Gastroesophageal sphincter (tissue), 4 donors: ENCODE measurements at places on chromosomes 16 and 17.

DNA sequence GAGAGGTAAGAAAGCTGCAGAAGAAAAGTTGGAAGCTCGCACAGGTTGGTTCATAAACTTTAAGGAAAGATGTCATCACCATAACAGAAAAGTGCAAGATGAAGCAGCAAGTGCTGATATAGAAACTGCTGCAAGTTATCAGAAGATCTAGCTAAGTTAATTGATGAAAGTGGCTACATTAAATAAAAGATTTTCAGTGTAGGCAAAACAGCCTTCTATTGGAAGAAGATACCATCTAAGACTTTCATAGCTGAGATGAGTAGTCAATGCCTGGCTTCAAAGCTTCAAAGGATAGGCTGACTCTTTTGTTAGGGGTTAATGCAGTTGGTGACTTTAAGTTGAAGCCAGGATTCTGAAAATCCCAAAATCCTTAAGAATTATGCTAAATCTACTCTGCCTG lies 24.0 kb downstream of the CYLD start:
- no peak overlapping the region for H3K27ac ChIP-seq
- H3K4me1 ChIP-seq = no peaks in the 10 kb centered on the region
- H3K4me3 ChIP-seq = no peak overlapping the region
- H3K27me3 ChIP-seq = no peaks in the 10 kb centered on the region

- peaks cover 12% of the 10 kb centered on the region for H3K36me3 ChIP-seq
- H3K4me1 ChIP-seq = no peaks in the 10 kb centered on the region
- no peaks in the 10 kb centered on the region for H3K27me3 ChIP-seq
- no peak for ATAC-seq
These were observed 14.1 kb upstream of the ITGAE start for GRCh38 chr17:3815122-3815521.

DNA sequence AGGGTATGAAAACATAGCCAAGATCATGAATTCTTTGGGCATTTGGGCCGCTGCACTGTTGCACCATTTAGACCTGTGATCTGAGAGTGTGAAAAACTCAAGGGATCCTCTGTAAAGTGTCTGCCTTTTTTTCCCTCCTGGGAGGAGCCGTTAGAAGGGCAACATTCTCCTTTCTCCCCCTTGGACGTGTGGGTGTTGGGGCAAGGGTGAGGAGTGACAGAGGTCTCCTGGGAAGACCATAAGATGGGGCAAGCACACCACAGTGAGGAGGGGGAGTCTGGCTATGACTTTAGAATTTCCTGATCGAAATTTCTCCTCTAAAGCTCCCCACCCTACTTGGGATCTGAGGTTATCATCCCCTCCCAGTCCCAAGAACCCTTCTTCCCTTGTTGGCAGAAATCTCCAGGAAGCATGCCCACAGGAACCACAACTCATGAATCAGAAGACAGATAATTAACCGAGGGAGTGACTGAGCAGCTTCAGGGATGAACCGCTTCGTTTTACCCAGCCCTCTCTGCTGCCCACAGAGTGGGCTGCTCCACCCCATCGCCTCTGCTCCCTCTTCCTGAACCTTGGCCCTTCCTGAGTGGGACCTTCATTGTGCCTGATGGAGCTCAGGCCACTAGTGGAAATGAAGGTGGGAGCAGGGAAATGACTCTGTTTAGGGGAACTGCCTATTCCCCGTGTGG lies 4.2 kb downstream of the ITGB3 start:
- no peak for ATAC-seq
- H3K4me3 ChIP-seq = no peak overlapping the region
- H3K36me3 ChIP-seq = peaks cover 5% of the 10 kb centered on the region
- H3K27ac ChIP-seq = peak overlapping the region; percentile 55
- H3K27me3 ChIP-seq = no peaks in the 10 kb centered on the region

GRCh38 chr17:56499799-56500388 lies 93.6 kb upstream of the NOG start:
- no peak overlapping the region for H3K4me3 ChIP-seq
- no peak for ATAC-seq
- no peaks in the 10 kb centered on the region for H3K36me3 ChIP-seq
- H3K27me3 ChIP-seq = no peaks in the 10 kb centered on the region

DNA sequence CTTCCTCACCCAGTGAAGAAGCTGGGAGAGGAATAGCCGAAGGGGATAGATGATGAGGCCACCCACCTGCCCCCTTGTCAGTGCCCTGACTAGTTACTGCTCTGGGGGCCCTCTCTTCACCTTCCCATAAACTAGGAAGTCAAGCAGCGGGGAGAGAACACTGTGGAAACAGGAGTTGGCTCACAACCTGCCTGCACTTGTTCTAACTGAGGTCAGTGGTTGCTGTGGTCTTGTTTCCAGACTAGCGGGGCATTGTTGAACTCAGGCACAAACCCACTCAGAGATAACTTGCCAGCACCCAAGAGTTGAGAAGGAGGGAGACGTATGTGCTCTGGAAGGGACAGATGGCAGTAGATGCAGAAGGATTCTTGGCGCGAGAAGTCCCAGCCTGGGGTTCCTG lies 48.6 kb upstream of the DDX52 start:
- ATAC-seq = no peak
- peaks cover 11% of the 10 kb centered on the region for H3K27me3 ChIP-seq
- H3K27ac ChIP-seq = no peak overlapping the region
- no peaks in the 10 kb centered on the region for H3K4me1 ChIP-seq
- no peaks in the 10 kb centered on the region for H3K36me3 ChIP-seq

DNA sequence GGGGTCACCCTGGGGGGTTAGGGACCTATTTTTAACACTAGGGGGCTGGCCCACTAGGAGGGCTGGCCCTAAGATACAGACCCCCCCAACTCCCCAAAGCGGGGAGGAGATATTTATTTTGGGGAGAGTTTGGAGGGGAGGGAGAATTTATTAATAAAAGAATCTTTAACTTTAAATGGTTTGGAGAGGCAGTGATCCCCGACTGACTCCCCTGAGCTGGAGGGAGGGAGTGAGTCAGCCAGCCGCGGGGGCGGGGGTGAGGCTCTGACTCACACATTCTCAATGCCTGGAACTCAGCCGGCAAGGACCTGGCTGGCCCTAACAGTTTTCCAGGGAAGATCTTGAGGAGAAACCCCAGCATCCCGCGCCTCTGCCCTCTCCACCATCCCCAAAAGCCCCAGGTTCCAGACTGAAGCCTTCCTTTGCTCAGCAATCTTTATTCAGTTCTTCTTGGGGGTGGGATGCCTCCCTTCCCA lies 1.5 kb downstream of the HCFC1R1 start:
- no peak overlapping the region for H3K4me3 ChIP-seq
- peaks cover 25% of the 10 kb centered on the region for H3K4me1 ChIP-seq
- no peaks in the 10 kb centered on the region for H3K36me3 ChIP-seq
- peak; percentile 66 for ATAC-seq
- peak overlapping the region; percentile 97 for H3K27ac ChIP-seq
- peaks cover 23% of the 10 kb centered on the region for H3K27me3 ChIP-seq
